Progenitor cell of endocrine pancreas (in vitro differentiated cells): ENCODE measurements at places on chromosomes 3 and 15. TPM values are rescaled to one million over a fixed set of nuclear protein-coding genes. Genes with fewer than 3 reads are reported as not detected.

- no peak for DNase-seq
These were observed 55.9 kb downstream of the LIPC start for GRCh38 chr15:58487724-58488120.

DNA sequence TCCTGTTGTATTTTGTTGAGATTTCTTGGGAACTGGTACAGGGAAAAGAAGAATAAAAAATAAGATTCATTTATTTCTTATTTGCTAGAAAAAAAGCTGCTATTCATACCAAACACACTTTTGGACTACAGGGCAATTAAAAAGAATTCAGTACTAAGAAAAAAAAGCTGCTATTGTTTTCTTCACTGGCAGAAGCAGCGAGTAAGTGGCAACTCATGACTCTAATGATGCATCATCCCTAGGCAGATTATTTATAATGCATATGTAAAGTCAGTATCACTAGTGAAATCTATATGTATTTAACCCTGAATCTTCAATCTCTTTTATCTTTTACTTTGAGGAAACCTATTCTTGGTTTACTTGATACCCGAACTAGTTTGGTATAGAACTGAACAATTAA is 15.2 kb downstream of the PFN2 start:
- no peak for DNase-seq

- no peak for DNase-seq
These were observed 549.8 kb downstream of the FOXP1 start for GRCh38 chr3:71033681-71034220.

DNA sequence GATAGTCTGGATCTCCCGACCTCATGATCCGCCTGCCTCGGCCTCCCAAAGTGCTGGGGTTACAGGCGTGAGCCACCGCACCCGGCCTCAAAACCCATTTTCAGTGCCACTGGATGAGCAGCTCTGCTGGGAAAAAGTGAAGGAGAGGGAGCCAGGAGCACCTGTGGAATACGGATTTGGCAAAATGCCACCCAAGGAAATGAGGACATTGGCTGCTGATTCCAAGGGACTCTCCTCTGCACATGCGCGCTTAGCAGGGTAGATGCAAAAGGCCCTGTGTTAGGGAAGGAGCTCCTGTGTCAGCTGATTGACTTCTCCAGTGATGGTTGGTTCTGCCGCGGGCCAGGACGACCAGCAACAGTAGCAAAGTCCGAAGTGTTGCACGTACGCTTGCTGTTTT is 43.4 kb upstream of the IGF1R start:
- DNase-seq = no peak

- no peak for DNase-seq
These were observed 60.9 kb upstream of the TJP1 start for GRCh38 chr15:29883126-29883525.

GRCh38 chr3:144953959-144954358 is 982.3 kb downstream of the DIPK2A start:
- no peak for DNase-seq

- DNase-seq = no peak
These were observed 40.1 kb upstream of the RASGRF1 start for GRCh38 chr15:79130535-79131130.

DNA sequence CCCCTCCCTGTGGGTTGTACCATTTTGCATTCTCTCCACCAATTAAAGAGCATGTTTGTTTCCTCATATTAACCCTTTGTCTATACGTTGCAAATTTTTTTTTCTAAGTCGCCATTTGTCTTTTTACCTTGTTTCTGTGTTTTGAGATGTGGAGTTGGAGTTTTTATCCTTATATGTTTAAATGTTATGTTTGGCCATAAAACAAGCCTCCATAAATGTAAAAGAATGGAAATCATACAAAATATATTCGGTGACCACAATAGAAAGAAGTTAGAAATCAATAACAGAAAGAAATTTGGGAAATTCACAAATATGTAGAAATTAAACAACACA is 29.2 kb downstream of the LRRK1 start:
- DNase-seq = no peak

DNA sequence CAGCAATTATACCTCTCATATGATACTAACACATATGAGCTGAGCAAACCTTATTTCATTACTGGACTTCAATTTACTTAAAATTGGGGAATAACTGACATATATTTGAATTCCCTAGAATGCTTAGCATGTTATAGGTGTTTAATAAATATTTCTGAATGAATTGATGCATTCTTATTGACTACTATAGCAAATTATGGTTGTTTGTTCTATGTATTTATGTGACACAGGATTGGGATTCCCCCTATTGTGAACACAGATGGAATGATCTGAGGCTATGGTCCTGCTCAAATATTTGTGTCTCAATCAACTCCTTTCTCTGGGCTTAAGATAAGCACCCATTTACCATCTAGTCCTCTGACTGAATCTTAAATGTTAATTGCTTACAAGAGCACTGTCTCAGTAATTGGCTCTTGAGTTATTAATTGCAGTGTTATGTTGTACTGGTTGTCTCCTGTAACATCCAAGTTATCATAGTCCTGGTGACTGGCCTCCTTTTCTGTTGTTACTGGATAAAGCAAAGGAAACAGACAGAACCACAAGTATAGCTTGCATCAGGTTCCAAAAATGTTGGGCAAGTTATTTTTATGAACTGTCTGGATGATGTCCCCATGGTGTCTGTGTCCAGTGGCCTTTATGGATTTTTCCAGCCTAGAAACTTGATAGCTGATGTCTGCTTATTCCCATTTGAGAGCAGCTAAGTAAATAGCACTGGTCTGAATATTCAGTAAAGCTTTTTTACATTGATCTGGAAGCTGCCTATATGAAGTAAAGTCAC is 2.3 kb upstream of the UACA start:
- DNase-seq = no peak

DNA sequence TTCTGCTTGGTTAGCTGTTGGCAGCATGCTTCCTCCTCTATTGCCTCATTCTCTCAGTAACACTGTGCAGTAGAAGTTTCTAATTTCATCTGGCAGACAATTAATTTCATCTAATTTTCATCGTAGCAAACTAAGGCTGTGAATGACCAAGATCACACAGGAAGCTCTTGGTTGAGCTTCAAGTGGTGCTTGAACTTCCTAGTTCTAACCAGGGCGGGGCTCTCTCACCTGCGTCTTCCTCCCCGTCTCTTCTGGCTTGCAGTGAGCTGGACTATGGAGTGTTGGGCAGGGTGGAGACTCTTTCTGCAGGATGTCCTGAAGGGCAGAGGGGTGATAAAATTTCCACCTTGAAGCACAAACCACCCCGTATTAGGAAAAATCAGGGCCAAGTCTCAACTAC is 2.0 kb upstream of the IL16 start:
- no peak for DNase-seq

DNA sequence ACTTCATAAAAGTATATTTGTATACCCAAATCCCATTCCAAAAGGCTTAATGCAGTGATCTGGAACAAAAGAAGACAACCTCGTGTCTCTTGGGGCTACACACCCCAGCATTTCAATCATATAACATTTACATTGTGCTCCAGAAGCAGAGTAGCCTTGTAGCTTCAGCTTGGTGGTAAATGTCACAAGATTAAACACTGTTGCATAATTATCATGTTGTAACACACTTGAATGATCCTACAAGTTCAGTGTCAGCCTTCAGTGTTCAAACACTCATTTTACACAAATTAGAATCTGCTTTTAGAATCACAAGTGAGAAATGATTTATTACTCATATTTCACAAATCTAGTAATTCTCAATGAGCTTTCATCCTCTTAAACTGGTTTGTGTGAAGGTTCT is 122.6 kb downstream of the CNTN3 start:
- no peak for DNase-seq

The AGBL1 gene
- not detected in 2 replicates for total RNA-seq

The RNU5B-1 gene
- 41.3 and 48.7 TPM in 2 replicates for total RNA-seq

The NKIRAS1 gene
- 8.5 and 9.5 TPM in 2 replicates for total RNA-seq

The RPL14 gene
- 1,767 and 1,811 TPM in 2 replicates for total RNA-seq

The SYNM gene
- 1.1 TPM in 2 replicates for total RNA-seq

The OGG1 gene
- total RNA-seq = 46.3 and 47.7 TPM in 2 replicates
